ENCODE measurements at places on chromosomes 5 and 9.
A peak's percentile ranks its signal among the peaks of the same experiment; 100 is the strongest.

DNA sequence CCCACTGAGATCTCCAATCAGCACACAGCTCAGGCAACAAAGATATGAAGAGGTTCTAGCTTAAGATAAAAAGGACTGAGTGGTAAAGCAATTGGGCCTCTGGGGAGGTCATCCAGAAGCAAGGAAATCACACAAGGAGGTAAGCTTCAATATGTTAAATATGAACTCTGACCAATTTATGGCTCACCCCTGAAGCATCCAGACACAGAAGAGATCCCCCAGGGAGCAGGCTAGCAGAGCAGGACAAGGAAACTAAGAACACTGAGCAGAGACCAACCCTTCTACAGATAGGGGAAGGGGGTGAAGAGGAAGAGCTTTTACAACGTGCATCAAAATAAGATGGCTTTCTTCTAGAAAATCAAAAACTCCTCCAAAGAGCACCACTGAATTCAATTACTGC lies 616.2 kb downstream of the DNAH5 start:
- no peak overlapping the region for H3K4me3 ChIP-seq
- H3K4me1 ChIP-seq, result no peaks in the 10 kb centered on the region
- no peak overlapping the region for H3K27ac ChIP-seq
- no peak for DNase-seq
- no peaks in the 10 kb centered on the region for H3K36me3 ChIP-seq

DNA sequence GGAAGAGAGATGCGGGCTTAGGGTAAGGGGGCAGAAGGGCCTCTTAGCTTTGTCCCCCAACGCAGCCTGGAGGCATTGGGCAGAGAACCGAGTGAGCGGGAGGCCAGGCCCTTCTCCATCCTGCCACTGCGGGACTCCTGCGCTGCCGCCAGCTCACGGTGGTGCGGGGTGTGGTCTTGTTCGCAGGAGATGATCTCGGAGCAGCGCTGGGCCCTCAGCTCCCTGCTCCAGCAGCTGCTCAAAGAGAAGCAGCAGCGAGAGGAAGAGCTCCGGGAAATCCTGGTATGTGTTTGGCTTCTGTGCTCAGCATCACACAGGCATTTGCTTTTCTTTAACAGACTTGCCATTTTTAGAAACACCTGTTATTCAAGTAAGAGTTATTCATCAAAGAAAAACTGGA lies 41.3 kb downstream of the LRSAM1 start:
- no peak for DNase-seq
- no peaks in the 10 kb centered on the region for H3K27me3 ChIP-seq
- H3K27ac ChIP-seq, result no peak overlapping the region
- no peak overlapping the region for H3K4me3 ChIP-seq
- peaks cover 4% of the 10 kb centered on the region for H3K4me1 ChIP-seq

DNA sequence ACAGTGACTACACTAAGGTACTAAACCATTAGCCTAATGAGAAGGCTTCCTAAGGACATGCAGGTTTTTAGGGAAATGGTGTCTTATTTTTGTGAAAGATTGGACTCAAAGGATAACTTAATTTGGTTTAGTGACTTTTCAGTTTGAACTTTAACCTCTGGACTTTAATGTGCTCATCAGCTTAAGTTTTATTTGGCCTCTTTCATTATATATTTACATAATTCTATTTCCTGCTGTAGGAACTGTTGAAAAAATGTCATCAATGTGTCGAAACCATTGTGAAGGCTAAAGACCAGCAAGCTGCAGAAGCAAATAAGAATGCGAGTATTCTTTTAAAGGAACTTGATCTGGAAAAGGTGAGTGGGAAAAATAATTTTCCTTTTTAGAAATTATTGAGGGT lies 34.3 kb upstream of the EIF4EBP3 start:
- no peak for DNase-seq
- no peaks in the 10 kb centered on the region for H3K36me3 ChIP-seq
- no peaks in the 10 kb centered on the region for H3K4me1 ChIP-seq
- H3K27ac ChIP-seq, result no peak overlapping the region
- H3K27me3 ChIP-seq, result no peaks in the 10 kb centered on the region

DNA sequence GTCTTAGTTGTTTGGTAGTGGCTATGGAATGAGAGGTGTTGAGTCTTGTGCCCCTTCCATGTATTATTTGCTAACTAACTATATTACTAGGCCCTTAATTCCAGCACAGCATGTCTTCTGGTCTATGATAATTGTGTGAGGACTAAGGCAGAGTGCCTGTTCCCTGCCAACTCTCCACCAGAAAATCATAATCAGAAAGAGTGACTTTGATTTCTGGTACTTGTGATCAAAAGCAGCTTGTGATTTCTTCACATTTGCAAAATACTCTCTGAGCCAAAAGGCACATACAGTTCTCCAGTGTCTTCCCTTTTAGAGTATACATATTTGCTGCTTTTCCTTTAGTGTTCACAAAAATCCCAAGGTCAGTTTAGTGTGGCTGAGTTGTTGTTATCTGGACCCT lies 229.9 kb downstream of the GNA14 start:
- H3K27ac ChIP-seq, result peak overlapping the region; percentile 44
- DNase-seq, result no peak
- no peak overlapping the region for H3K4me3 ChIP-seq
- H3K4me1 ChIP-seq, result no peaks in the 10 kb centered on the region
- H3K36me3 ChIP-seq, result no peaks in the 10 kb centered on the region
- H3K27me3 ChIP-seq, result no peaks in the 10 kb centered on the region

- no peak overlapping the region for H3K4me3 ChIP-seq
- H3K4me1 ChIP-seq, result peaks cover 4% of the 10 kb centered on the region
- no peak overlapping the region for H3K27ac ChIP-seq
These were observed 529.3 kb downstream of the BNC2 start for GRCh38 chr9:16341177-16341576.
